ENCODE measurements at places on chromosomes 7 and 10. TPM values are rescaled to one million over a fixed set of nuclear protein-coding genes. Genes with fewer than 3 reads are reported as not detected.

DNA sequence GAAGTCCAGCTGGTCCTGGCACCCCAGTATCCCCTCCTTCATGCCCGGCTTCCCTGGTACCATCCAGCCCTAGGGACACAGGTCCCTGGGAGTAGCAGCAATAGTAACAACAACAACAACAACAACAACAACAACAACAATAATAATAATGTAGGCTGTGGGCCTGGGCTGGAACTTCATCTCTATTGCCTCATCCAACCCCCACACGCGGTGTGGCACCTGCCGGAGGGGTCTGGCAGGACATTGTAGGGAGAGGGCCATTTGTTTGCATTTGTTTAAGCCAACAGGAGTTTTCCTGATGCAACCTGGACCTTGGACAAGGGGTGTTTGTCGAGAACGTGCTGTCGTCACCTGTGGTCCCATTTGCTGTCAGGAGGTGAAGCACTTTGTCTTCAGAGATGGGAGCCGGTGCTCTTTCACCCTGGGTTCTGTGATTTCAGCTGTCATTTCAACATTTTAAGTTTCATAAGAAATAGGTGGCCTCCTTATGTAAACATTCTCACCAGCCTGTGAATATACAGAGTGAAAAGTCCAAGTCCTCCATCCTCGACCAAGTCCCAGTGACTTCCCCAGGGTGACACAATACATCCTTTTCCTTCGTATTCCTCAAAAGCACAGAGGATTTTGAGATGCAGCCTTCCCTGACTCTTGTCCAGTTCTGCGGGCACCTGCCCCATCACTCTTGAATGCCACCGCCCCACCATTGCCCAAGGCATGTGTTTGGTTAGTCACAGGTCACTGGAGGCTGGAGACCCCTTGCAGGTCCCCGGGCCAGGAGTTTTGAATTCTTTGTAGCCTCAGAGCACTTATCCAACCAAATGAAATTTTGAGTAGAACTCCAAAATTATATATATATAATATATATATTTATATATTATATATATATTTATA lies 9.2 kb downstream of the LHPP start:
- DNase-seq = no peak
- no peak overlapping the region for H3K4me3 ChIP-seq
- peaks cover 13% of the 10 kb centered on the region for H3K4me1 ChIP-seq

- H3K27ac ChIP-seq = no peak overlapping the region
- no peak overlapping the region for H3K4me3 ChIP-seq
- no peak for DNase-seq
- H3K27me3 ChIP-seq = no peaks in the 10 kb centered on the region
These were observed 8.2 kb upstream of the GALNTL5 start for GRCh38 chr7:151948039-151948438.

DNA sequence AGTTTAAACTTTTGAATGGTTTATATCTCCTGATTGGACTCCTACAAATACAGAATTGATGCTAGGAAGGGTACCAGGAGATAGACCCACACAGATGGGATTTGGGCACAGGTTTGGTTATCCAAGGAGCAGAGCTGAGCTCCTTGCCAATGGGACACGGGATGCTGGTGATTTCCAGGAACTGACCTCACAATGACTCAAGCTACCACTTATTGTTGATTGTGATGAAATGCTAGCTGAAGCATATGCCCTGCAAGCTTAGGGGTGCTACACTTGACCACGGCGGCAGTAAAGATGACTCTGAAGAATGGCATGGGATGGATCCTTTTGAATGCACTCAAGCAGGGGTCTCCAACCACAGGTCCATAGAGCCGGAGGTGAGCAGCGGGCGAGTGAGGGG lies 45.5 kb upstream of the VKORC1L1 start:
- DNase-seq = no peak
- H3K36me3 ChIP-seq = peaks cover 11% of the 10 kb centered on the region
- H3K27ac ChIP-seq = no peak overlapping the region
- H3K4me1 ChIP-seq = peaks cover 2% of the 10 kb centered on the region

Gene SH2B2
- 2.7 TPM for total RNA-seq
